ENCODE measurements at places on chromosomes 13 and 19. TPM values are rescaled to one million over a fixed set of nuclear protein-coding genes. Genes with fewer than 3 reads are reported as not detected.

BEST2 gene
- total RNA-seq: not detected

ERICH6B gene
- not detected for total RNA-seq

ZNF132 gene
- 4.0 TPM for total RNA-seq

DNA sequence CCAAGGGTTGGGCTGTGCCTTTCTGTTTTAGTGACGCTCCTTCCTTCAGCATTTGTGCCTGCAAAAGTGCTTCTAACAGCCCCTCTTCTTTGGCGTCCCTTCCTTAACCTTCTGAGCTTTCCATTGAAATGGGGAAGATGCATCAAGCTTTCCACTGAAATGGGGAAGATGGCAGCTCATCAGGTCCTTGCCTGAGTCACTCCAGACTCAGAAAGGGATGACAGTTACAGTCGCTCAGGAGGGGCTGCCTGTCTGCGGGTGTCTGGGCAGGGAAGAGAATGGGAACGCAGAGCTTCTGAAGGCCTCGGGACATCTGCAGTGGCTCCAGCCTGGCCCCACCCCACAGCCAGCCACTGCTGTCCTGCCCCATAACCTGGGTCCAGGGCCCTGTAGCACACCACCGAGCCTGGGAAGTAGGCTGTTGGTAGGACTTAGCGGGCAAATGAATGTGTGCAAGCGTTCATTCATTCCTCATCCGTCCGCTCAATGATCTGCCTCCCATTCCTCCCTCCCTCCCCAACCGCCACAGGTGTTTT, 9.8 kb downstream of the AP1M1 start:
- DNase-seq: peak; percentile 62

DNA sequence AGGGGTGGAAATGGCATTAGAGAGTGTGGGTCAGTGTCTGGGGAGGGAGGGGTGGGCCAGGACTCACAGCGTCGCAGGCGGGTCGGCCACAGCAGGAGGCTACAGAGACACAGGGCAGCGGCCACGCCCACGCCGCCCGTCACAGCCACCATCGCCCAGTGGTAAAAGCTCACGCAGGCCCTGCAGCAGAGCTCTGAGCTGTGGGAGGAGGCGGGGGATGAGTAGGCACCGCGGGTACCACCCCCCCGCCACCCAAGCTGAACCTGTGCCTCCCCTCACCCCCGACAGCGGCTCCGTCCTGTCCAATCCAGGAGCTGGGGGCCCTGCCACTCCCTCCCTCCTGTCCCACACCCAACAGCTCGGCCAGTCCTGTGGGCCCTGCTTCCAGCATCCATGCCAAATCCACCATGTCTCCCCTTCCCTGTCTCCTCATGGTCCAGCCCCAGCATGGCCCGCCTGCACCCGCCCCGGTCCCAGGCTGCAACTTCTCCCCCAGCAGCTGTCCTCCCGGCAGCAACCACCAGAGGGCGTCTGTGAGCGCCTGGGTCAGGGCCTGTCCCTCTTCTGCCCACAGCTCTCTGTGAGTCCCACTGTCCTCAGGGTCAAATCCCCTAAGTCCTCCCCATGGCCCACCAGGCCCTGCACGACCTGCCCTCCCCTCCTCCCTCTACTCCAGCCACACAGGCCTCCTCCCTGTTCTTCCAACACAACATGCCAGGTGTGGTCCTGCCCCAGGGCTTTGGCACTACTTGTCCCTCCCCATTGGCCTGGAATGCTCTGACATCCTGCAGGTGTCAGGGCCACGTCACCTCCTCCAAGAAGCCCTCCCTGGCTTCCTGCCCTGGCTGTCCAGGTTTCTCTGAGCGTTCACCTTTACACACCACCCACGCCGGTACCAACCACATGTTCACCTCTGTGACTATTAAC, 6.0 kb downstream of the TEKTIP1 start:
- peak; percentile 94 for DNase-seq

- DNase-seq: no peak
Observed at GRCh38 chr19:48511800-48512503, at the start of gene LMTK3. TSS of gene LMTK3 (minus strand) at chr19:48511835. CDS start at chr19:48511576, 259 bp downstream.

DNA sequence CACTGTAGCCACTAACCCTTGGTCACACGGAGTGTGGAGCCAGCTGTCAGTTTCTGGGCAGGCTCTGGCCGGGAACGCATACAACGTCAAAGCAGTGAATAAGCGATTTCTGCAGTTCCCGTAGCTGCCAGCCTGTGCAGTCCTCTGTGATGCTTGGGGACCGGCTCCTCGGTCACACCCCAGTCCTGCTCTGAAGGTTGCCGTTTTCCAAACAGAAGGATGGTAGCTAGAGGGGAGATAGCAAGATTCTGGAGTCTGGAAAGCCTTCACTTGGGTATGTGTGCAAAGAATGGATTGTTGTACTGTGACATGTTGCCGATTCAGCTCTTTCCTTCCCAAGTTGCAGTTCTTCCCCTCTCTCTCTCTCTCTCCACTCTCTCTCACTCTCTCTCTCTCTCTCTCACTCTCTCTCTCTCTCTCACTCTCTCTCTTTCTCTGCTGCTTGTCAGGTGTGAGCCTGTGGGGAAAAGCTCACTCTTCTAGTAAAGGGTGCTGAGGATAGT, 38.7 kb upstream of the C1QTNF9 start:
- no peak for DNase-seq
